M059J (cell line): ENCODE measurements at places on chromosomes 13 and 19. TPM values are rescaled to one million over a fixed set of nuclear protein-coding genes. Genes with fewer than 3 reads are reported as not detected.

- DNase-seq = no peak
Measured at GRCh38 chr19:18743784-18744418, 47.2 kb downstream of the COMP start.

DNA sequence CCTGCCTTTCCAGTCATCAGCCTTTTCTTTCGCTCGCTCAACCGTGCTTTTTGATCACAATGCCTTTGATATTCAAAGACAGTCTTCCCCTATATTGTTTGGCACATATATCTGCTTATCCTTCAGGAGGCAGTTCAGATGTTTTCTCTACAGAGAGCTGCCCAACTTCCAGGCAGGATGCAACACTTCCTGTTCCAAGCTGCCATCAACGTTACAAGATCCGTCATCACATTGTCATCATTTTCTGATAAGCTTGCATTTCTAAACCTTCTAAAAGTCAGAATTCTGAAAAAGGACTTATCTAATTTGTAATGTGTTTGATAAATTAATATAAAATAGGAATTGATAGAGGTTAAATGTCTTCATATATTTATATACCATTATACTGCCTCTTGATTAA lies 574.2 kb downstream of the TBC1D4 start:
- no peak for DNase-seq

The ZNF560 gene
- 0.10 and 1.7 TPM in 2 replicates for total RNA-seq

DNA sequence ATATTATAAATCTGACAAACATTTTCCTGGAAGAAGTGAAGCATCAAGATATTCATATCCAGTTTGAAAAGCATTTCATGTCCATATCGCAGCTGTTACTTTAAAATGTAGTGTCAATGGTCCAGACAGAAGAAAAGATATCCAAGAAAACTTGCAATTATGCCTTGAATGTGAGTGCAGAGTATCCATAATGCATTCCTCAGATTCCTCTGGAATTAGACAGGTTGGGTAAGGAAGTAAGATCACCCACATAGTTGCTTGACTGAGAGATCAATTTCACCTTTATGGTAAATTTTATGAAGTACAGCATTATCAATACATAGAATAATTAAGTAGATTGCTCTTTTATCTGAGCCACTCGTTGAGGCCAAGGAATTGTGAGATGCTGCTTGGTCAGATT lies 327.0 kb upstream of the SLITRK5 start:
- no peak for DNase-seq

DNA sequence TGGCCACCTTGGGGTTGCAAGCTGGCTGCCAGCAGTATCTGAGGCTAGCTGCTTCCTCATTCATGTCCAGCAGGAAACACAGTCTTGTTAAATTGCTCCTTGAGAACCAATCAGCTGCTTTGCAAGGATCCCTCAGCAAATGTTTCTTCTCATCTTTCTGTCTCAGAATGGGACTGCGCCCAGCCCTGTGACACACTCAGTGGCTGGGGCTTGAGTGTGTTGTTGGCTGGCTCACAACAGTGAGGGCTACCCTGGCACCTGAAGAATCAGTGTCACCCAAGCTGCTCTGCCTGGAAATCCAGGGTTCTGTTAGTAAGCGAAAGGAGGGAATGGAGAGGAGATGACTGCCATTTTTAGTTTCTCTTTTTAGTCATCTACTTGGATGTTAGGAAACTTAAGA lies 317.2 kb downstream of the DCT start:
- DNase-seq = no peak

- peak; percentile 63 for DNase-seq
Measured at GRCh38 chr19:5171711-5172110, 168.9 kb downstream of the PTPRS start.

GRCh38 chr19:7346488-7346971 lies 2.2 kb upstream of the ARHGEF18 start:
- no peak for DNase-seq

- DNase-seq = no peak
Measured at GRCh38 chr13:72430923-72431322, 296.5 kb downstream of the MZT1 start.

DNA sequence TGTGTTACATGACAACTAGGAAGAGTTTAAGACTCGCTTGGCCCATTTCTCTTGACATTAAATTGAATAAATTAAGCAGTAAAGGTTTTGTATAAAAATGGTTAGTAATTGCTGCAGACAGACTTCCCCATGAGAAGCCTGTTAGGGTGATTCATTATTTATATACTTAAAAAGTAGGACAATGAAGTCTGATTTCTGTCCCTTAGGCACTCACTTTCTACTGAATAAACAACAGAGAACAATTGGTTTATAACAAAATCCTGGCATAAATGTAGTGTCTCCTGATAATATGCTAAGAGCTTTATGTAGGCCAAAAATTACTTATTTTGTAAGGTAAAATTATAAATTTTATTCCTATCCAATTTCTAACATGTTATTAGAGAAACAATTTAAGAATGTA lies 2138.5 kb upstream of the PCDH20 start:
- DNase-seq = no peak

The TMEM38A gene
- 3.5 and 8.2 TPM in 2 replicates for total RNA-seq

DNA sequence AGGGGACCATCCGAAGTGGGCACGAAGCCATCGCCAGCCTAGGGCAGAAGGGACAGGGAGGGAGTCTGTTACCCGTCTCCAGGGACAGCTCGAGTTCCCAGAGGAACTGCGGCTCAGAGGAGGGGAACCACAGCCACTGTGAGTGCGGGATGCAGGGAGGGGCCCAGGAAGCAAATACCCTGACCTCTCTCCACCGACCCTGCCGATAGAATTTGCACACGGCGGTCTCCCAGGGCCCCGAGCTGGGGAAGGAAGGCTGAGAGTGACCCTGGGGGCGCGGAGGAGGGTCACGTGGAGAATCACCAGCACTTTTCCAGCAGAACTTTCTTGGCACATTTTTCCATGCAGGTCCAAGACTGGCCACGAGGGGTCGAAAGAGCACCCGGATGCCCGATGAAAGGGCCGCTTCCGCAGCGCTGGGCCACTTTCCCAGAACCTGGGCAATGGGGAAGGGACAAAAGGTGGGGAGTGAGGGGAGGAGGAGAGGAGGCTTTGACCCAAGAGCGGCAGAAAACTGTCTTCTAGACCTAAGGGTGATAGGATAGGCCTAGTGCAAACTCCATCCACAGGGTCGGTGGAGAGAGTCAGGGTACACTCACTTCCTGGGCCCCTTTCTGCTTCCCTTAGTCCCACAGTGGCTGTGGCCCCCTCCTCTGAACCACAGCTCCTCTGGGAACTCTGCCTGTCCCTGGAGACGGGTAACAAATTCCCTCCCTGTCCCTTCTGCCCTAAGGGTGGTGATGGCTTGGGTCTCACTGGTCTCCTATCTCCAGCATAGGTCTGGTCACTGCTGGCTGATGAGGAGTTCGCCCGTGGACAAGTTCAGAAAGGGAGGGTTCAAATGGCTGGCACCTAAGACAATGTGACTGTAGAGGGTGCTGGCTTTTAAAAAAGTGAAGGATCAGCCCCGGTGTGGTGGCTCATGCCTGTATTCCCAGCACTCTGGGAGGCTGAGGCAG lies 5.3 kb upstream of the GPR4 start:
- DNase-seq = peak; percentile 73

The OR7D2 gene
- total RNA-seq = 0.05 and 0.12 TPM in 2 replicates

GRCh38 chr19:2329149-2329478 lies 630 bp downstream of the SPPL2B start:
- DNase-seq = no peak

- no peak for DNase-seq
Measured at GRCh38 chr13:77415253-77416071, 88.6 kb upstream of the MYCBP2 start.

GRCh38 chr19:51507640-51508058 lies 6.0 kb upstream of the SIGLEC12 start:
- DNase-seq = no peak

The ZNF253 gene
- 2.7 and 3.6 TPM in 2 replicates for total RNA-seq

The CFD gene
- total RNA-seq = 0.52 and 0.89 TPM in 2 replicates

GRCh38 chr13:20972731-20973130 lies 70.2 kb upstream of the XPO4 start:
- no peak for DNase-seq

The RASIP1 gene
- total RNA-seq = 0.20 TPM in 1 of 2 replicates, not detected in the other

The IRGC gene
- not detected in 2 replicates for total RNA-seq

DNA sequence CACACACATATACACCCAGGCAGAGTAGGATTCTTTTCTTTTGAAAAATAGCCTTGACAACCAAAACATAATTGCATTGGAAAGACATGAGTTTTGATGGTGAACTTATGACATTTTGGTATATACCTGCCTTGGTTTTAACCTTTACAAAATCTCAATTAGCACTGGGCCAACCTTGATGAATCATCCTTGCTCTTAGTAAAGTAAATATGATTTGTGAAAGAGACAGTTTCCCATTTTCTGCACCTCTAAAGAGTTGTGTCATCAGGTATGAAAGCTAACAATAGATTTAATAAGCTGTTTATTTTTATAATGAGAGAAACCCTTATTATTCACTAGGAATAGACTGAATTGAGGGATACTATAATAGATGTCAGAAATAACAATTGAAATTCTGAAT lies 15.7 kb upstream of the ENOX1 start:
- no peak for DNase-seq

DNA sequence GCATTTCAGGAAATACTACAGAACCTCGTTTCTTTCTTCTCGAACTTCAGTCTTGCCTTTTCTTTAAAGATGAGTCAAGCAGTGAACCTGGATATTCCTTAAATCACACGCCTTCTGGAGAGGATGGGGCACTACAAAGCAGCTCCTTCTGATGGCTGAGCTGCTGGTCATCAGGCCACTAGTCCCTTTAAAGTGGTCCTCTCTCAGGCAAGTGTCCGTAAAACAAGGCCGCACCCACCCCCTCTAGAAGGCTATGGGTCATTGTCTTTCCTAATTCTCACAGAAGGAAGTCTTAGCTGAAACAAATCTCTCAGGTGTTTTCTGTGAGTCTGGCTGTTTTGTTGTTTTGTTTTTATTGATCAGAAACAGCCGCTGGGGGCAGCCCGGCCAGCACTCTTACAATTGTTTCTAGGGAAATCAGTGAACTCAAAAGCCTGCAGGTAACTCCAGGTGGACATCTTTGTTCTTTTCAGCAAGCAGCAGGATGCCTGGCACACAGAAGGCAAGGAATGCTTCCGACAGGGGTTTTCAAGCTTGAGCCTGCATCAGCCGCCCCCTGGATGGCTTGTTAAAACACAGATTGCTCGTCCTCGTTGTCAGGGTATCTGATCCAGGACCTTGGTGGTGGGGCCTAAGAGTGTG lies 45.4 kb downstream of the MBNL2 start:
- no peak for DNase-seq

DNA sequence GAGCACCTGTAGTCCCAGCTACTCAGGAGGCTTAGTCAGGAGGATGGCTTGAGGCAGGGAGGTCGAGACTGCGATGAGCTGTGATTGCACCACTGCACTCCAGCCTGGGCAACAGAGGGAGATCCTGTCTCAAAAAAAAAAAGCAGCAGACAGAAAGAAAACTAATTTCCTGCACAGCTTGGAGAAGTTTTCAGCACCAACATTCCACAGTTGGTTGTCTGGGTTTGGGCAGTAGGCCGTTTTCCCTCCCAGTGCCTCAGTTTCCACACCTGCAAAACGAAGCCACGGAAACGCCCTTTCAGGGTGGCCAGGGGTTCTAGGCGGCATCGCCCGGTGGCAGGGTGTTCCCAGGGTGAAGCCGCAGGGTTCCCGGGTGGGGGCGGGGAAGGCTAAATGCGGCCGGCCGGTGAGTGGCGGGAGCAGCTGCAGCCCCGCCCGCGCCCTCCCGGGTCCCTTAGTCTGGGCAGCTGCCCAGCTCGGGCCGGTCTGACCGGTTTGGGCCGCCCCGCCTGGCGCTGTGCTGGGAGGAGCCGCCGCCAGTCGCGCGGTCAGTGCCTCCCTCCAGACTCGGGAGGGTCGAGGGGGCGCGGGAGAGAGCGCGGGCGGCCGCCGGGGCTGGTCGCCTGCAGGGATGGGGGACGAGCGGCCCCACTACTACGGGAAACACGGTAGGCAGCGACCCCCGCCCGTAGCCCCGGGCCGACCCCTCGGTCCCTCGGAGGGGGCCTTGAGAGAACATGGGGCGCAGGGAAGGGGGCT lies at the start of gene SLC44A2:
TSS of gene SLC44A2 (plus strand) at position 551 of the 759 bp plus-strand sequence. CDS start at position 632, 81 bp downstream.
- DNase-seq = peak; percentile 67

- no peak for DNase-seq
Measured at GRCh38 chr13:71863254-71863865, 3.6 kb downstream of the DACH1 start.

The ZNF135 gene
- total RNA-seq = 1.8 and 2.0 TPM in 2 replicates

DNA sequence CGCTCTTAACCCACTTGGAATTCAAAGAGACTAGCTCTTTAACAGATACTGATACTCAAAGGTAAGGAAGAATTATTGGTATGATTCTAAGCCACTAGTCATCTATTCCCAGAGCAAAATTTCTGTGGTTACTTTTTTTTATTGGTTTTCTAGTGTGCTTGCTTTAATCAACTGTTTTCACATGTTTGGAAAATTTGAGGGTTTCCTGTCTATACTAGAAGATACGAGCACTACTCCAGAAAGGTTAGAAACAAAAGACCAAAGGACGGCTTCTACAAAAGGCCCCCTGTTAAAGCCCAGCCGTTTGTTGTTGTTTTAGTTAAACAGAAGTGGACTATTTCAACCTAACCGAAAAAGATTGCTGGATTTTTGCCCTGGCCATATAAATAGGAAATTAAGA lies 18.5 kb upstream of the LPAR6 start:
- DNase-seq = peak; percentile 58

GRCh38 chr13:97235549-97236231 lies 13.6 kb downstream of the MBNL2 start:
- DNase-seq = no peak

DNA sequence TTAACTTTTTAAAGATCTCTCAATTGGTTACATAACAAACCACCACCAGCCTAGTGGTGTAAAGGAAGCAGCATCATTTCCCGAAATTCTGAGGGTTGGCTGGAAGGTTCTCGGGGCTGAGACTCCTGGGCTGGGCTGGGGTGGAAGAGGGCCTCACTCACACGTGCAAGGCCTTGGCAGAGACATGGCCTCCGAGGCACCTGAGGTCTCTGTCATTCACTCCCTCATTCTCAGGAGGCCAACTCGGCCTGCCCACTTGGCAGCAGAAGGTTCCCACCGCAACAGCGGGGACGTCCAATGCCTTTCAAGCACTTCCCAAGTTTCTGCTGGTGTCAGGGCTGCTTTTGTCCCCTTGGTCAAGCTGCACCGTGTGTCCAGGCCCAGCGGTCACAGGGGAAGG lies 18.6 kb upstream of the RASA3 start:
- no peak for DNase-seq
